ENCODE measurements at places on chromosomes 1 and 21.

DNA sequence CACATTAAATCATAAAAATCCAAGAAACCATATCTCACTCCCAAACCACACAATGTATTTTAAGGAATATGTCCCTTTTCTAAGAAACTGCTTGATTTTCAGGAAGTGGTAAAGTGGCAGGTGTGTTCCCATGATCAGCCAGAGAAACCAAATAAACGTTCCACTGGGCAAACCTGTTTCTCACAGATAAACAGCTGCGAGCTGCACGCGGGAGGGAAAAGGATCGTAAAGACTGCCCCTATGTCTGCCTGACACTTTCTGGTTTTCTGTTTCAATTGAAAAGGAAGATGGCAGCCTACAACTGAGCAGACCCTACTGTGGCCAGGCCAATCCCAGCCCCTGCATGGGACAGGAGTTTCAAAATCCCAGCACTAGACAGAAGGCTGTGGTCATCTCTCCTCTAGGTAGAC, 36.6 kb downstream of the HIVEP3 start:
- no peak for DNase-seq

GRCh38 chr1:162565460-162565859, 3.9 kb downstream of the UAP1 start:
- DNase-seq, result no peak

- DNase-seq, result no peak
Observed at GRCh38 chr1:168614235-168614634, 37.8 kb downstream of the XCL1 start.

GRCh38 chr21:23732776-23733175, 1874.5 kb downstream of the MRPL39 start:
- no peak for DNase-seq

- DNase-seq, result peak; percentile 88
Observed at GRCh38 chr1:1080122-1080757, 6.1 kb upstream of the RNF223 start.

DNA sequence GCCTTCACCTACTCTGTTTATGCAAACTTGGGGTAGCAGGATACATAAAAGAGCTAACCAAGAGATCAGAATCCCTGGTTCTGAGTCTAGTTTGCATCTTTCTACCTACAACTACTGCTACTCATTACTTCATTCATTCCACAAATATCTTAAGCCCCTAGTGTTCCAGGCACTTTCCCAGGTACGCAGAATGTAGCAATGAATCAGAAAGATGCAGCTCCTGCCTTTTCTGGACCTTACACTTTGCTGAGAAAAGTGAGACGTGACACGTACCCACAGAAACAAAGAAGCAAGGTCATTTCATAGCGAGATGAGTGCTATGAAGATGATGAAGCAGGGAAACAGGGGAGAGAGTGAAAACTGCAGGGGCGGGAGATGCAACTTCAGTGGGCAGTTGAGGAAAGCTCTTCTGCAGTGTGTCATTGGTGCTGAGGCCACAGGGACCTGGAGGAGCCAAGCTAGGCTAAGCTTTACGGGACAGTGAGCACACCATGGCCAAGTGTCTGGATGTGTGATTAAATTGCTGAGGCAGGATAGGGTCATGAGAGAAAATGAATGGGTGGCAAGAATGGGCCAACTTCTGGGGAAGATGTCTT, 167.9 kb downstream of the TNFSF18 start:
- DNase-seq, result no peak

DNA sequence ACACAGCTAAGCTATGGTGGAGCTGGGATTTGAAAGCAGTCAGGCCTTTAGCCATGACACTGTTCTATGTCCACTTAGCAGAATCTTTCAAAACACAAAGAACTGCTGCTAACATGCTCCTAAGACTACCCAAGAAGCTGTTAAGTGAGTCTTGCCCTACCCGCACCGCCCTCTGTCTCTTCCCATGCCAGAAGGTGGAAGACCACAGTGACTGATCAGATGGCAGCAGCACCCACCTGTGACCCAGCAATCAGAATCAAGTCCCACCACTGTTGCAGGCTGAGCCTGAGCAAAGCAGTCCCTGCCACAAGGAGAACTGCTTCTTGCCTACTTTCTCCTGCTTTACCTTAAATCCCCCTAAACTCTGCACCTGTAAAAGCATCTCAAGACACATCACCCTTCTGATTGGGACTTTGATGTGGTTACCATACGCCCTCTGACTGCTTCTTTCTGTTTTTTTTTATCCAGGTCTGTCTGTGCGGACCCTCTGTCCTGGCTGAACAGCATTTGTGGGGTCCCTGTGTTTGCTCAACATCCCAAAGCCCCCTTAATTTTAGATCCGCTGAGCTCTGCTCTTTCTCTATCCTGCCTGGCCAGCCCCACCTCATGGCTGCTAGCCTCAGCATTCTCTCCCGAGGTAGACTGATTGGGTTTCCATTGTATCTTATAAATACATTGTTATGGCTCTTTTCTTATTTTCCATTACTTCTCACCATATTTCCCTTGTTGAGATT, 16.0 kb downstream of the IRF2BP2 start:
- DNase-seq, result no peak

GRCh38 chr1:15683345-15684039, 628 bp upstream of the PLEKHM2 start:
- DNase-seq, result no peak

DNA sequence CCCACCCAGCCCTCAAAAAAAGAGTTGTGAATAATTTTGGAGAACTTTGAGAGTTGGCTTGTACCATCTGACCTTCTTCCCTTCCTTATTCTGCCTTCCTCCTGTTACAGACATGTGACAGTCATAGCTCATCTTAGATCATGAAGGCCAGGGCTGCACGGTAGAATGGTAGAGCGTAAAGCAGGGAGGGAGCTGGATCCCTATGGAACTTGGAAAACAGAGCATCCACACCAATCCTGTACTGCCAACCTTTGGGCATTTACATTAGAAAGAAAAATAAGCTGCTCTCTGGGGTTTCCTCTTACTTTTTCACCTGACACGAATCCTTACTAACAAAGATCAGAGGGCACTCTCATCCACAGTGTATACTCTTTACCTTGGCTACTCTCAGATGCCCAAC, 121.5 kb downstream of the GPR52 start:
- no peak for DNase-seq

DNA sequence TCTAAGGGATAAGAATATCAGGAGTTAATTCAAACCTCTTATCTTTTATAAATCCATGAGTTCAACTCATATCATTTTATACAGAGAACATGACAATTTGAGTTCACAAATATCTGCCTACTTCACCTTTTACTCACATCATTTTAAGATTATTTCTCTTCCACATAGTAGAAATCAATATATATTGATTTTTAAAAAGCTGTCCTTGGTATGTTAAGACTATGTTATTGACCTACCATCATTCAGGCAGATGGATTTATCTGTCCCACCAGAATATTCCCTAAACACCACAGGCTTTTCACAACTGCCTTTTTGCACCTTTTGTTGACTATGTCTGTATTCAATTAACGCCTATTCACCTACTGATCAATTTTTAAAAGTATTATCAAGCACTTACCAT, 13.5 kb downstream of the DRAM2 start:
- no peak for DNase-seq

GRCh38 chr1:192357924-192358323, 41.1 kb downstream of the RGS21 start:
- DNase-seq, result no peak

GRCh38 chr1:99969729-99970621, at the start of gene SLC35A3:
Gene SLC35A3 (plus strand): TSS chr1:99969996. CDS start chr1:99993555, 23,559 bp downstream.
- peak; percentile 59 for DNase-seq

GRCh38 chr1:119396982-119397381, 18.0 kb upstream of the HSD3B2 start:
- no peak for DNase-seq

- DNase-seq, result no peak
Observed at GRCh38 chr1:54791880-54792522, 9.1 kb downstream of the TTC22 start.

GRCh38 chr21:25133939-25134338, 473.3 kb downstream of the MRPL39 start:
- DNase-seq, result no peak

DNA sequence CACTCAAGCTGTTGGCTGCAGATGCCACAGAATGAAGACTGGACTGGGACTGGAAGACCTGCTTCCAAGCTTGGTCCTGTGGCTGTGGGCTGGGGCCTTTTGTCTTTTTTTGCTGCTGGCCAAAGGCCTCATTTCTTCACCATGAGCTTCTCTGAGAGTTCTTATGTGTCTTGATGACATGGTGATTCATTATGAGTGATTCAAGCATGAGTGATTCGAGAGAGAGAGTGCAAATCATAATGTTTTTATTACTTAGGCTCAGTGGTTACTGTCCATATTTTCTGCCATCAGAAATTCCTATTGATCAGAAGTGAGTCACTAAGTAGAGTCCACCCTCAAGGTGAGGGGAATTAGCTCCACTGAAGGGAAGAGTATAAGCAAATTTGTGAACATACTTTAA, 94.0 kb downstream of the PCP4 start:
- DNase-seq, result no peak

- no peak for DNase-seq
Observed at GRCh38 chr1:3021233-3021671, at the start of gene ACTRT2. Gene ACTRT2 (plus strand): TSS chr1:3021467. CDS start chr1:3021687, 220 bp downstream.

GRCh38 chr1:230246551-230246950, 179.5 kb downstream of the GALNT2 start:
- no peak for DNase-seq

- DNase-seq, result no peak
Observed at GRCh38 chr1:198778049-198778448, 139.2 kb downstream of the PTPRC start.

- DNase-seq, result peak; percentile 50
Observed at GRCh38 chr21:36847189-36847588, 119.3 kb downstream of the HLCS start.

DNA sequence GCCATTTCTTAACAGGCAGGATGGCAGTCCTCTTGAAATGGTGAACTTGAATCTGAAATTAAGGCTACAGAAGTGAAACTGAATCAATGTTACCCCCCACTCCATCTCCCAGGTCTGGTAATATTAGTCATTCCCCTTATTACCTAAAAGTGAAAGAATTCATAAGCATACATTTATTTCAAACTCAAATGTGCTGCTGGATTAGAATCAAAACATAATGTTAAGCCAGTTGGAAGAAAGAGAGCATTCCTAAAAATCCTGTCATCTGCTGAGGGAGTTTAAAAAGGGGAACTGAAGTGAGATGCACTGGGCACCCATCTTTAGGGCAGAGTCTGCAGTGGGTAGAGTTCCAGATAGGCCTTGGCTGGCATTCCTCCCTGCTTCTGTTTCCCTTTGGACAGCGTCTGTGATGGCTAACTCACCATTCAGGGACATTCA, 17.4 kb downstream of the KIAA0319L start:
- DNase-seq, result peak; percentile 60

DNA sequence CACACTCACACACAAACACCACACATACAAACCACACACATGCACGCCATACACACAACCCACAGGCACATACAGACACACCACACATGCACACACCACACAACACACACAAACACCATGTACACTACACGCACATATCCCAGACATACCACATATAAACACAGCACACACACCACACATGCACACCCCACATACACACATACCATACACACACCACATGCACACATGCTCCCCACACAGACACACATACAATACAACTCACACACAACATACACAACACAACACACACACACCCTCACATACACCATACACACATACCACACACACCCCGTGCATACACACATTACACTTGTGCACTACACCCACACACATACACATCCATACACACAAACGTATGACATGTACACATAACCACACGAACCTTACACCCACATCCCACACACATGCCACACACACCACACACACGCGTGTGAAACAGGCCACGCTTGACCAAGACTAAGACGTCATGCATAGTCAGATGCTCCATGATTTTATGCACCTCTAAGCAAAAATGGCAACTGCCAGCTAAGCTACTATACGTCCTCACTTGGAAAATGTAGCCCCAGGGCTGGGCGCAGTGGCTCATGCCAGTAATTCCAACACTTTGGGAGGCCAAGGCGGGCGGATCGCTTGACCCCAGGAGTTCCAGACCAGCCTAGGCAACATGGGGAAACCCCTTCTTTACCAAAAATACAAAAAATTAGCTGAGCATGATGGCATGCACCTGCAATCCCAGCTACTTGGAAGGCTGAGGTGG, 77.4 kb upstream of the TMPRSS2 start:
- DNase-seq, result no peak

- DNase-seq, result peak; percentile 10
Observed at GRCh38 chr1:108643492-108644335, 17.2 kb downstream of the HENMT1 start.

DNA sequence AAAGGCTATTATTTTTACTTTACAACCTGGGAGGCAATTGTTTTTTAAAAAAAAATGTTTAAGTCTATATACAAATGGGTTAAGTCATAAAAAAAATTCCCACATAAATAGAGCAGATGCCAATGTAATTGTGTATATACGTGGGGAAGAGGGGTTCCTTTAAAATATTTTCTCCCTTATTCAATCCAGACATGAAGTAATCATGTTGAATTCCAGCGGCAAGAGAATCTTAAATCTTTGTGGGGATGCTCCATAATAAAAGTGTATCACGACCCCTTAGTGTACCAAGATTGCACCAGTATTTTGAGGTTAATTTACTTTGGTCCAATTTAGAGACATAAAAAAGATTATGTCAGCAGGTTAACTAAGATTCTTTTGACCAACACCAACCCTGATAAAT, 62.1 kb downstream of the ARID4B start:
- DNase-seq, result no peak

DNA sequence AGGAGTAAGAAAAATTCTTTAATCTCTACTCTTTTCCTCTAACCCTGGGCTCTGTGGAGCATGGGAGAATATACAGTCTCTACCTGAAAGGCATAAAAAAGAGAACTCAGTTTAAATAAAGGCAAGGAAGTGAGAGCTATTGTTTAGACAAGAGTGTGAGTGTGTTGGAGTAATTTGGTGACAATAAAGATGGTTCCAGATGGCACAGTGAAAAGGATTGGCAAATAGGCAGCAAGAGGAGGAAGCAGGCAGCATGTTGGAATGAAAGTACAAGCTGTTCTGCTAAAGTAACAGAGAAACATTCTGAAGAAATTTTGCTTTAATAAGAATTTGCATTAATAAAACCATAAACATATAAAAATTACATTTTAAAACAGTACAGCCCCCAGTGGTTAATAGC, 163.4 kb downstream of the DNM3 start:
- DNase-seq, result no peak

DNA sequence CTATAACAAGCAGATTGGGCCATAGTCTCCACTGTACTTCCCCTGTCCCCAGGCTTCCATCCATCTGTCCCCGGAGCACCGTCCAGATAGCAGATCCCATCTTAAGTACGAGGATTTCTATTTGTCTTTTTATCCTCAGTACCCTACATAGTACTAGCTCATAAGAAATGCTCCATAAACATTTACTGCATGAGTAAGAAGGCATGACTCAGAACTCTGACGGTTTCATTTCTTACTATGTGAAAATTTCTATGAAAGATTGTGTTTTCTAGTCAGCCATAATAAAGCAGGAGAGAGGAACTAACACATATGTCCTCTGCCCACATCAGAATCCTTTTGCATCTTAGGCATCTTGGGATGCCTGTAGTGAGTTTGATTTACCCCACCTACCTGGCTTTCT, 49.5 kb downstream of the CHD1L start:
- DNase-seq, result peak; percentile 67

- no peak for DNase-seq
Observed at GRCh38 chr1:19617376-19617775, 26.7 kb upstream of the NBL1 start.

All from NCI-H226 (cell line).